ENCODE measurements at places on chromosomes 7 and 10.
A peak's percentile ranks its signal among the peaks of the same experiment; 100 is the strongest.

DNA sequence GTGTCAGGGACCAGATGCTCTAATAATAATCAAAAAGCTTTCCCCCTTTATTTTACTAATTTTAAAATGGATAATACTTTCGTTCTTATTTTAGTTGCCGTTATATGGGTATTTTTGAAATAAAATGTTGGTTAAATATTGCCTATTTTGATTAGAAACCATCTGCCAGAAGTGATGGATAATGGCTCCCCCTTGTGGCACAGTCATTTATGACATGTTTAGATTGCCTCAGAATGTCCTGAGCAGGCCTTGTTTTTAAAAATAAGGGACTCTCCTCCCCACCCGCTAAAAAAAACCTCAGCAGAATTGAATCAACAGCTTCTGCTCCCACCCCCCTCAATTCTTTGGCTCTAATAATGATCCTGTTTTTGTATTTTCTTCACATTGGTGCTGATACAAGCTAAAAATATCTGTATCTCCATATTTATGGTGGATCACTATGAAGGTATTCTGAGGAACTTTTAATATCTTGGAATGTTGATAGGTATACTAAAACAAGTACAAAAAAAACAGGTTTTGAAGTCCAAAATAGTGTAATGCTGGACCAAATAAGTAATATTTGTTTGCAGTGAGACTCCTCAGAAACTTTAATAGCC, 38.8 kb downstream of the TMEM60 start:
- no peak for DNase-seq

GRCh38 chr10:125011926-125012705, 70.2 kb downstream of the ZRANB1 start:
- DNase-seq: peak; percentile 51

- no peak for DNase-seq
Observed at GRCh38 chr10:93806903-93807302, 49.2 kb downstream of the LGI1 start.

DNA sequence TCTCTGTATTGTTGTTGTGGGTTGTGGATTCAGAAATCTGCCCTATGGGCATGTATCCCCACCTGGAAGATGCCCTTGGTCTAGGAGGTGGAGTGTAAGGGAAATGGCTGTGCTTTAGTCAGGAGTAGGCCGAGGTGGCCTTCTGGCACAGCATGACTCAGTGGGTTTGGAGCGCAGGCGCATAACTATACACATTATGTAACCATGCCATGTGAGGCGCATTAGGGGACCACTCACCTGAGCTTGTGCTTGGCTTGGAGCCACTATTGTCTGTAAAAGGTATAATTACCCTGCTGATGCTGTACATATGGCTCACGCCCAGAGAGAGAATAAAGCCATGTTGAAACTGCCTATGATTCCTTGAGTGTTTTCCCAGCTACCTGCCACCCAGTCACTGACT, 20.6 kb upstream of the ADAMTS14 start:
- DNase-seq: no peak

DNA sequence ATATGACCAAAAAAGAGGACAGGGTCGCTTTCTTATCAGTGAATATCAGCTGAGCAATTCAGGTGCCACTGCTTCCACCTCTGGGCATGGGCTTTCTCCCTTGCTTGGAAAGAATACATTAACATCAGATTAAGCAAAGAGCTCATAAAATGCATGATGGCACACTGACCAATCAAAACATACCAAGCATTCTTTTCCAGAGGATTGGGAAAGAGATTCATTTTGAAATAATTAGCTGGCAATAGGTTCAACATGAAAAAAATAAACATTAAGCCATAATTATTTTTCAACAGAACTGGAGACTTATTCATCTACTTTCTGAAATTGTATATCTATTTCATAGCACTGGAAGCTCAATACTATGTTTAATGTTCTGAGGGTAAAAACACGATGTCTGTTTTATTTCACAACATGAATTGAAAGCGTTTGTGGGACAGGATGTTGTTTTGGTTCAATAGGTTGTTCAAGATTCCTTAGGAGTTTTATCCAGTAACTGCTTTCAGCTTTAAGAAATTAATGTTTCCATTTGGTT, 53.2 kb downstream of the TFAM start:
- DNase-seq: no peak

GRCh38 chr10:61760943-61761824, 98.5 kb downstream of the CABCOCO1 start:
- DNase-seq: no peak

DNA sequence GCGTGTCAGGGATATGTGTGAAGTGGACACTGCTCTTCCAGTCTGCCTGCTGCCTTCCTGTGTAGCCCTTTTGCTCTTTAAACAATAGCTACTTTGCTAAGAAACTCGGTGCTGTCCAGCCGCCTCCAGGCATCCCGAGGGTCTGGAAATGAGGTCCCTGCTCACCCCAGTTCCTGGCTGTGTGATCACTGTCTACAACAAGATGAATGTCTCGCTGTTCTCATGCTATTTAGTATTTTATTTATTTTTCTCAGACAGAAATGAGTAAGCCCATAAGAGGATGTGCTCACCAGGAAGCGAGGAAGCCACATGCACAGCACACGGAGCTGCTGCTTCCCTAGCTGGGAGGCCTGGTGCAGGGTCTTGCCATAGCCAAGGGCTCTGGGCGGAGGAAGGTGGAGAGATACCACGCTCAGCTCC, 167.0 kb upstream of the PITRM1 start:
- no peak for DNase-seq

DNA sequence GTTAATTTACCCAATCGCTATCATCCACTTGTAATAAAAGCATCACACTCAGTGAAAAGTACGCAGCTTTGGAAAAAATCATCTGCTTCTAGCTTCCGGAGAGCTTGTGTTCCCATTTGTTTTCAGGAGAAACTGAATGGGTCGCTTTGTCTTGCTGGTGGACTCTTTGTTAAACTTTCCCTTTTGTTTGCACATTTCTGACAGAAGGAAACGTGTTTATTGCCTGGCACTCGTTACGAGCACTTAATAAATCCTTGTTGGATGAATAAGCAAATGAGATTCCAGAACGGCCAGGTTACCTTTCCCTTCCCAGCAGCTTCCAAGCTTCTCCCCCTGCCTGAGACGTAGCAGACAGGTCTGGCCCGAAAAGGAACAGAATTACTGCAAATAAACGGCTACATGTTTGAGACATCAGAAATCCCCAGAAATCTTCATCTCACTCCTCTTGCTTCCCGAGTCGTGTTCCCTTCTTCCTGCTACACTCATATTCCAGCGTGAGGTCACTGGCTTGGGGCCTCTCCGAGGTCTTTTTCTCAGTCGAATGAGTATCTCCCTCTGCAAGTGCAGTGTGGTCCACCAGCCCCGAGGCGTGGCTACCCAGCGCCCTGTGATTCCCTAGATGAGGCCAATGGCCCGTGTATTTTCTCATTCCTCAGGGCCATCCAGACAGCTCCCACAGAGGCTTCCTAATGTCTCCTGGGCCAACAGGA, 167.2 kb downstream of the FRMD4A start:
- DNase-seq: no peak

DNA sequence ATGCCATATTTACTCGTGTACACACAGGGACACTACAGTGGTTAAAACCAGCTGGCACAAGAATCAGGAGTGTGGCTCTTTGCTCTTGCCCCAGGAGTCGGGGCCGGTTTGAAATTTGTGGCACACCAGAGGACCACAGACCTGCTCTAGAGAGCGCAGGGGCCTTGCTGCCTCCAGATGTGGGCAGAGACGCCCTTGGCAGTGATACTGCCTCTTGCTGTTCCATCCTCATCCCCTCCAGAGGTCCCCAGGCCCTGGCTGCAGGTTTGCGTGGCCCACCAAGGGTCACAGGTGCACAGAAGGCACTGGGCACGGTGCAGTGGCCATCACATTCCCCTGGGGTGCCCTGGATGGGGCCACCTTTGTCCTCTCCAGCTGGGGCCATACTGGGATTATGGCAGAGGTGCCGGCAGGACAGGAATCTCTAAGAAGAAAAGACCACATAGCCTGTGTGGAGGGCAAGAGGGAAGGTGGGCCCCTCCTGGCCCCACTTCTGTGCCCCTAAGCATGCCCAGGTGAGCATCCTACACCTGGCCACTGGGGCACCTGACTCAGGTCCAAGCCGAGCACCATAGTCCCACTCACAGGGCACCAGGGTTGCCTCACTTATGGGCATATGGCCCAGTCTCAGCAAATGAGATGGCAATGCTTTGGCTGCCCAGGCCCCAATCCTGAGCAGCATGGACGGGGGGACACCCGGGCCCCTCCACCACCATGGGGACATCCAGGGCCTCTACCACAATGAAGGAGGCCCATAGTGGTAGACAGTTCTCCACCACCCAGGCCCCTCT, 45.6 kb downstream of the FOXL3 start:
- DNase-seq: no peak

DNA sequence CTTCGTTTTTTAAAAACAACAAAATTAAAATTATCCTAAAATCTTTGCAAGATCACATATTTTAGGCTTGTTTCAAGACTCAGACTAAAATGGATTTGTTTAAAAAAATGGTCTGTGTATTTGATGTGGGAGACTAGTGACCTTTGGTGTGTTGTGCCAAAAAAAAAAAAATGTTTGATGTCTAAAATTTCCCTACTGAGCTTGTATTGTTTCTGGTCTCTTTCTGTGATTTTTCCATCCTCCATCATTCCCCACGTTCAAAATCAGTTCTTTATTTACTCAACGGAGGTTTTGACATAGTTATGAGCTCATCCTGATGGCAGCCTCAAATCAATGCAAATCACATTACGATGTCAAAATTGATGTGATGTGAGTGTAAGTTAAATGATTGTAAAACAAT, 326.2 kb downstream of the RNLS start:
- DNase-seq: no peak

DNA sequence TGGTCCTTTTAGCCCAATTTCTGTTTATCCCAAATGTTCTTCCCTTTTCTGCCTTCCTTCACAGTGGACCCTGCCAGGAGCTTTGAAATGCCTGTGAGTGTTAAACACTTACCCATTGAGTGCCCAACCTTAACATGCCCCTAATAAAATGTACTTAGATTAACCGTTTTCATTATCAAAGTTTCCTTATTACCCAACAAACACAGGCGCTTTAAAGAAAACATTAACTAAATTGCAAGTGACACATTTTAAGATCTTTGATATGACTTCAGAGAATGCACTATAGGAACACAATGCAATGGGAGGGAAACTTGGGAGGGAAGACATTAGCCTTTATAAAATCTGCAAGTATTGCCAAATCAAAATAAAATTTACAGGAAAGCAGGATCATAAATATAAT, 177.0 kb downstream of the CFTR start:
- no peak for DNase-seq

DNA sequence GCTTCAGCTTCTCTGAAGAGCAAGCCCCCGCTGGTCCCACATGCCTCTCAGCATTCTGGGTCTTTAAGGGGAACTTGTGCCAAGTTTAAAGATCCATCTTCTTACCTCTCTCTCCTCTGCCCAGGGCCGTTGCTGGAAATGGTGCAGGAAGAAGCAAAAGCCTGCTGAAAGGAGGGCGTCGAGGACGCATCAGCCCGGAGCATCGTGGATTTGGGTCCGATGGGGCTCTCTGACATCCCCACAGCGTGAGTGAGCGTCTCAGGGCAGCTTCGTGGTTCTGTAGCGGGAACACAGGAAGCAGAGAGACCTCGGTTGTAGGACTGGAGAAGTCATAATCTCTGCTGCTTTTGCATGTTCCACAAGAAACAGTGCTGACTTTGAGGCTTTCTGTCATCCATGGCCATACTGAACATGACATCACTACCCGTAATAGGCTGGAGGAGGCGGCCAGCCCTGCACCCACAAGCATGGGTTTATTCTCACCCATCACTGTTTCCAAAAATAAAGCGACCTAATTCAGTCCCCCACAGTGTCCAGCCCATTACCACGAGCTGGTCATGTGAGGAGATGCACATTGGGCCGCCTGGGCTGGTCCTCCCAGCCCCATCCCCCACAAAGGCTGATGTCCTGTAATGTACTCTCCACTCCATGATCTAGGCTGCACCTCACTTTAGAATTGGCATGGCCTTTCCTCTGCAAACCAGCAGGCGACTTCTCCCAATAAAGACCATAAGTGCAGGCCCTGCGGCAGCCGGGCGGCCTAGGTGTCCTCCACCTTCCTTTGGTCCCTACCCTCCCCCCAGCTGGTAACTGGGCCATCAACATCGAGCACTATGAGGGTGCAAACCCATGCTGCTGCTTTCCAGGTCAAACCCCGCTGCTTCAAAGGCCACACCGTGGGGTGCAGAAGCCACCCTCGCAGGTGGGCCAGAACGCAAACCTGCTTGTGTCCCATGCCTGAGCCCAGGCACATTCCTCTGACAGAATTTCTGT, 276.9 kb downstream of the TNS3 start:
- peak; percentile 47 for DNase-seq

- no peak for DNase-seq
Observed at GRCh38 chr7:93429563-93429962, 145.0 kb downstream of the CALCR start.

GRCh38 chr7:78769481-78770101, 683.9 kb downstream of the MAGI2 start:
- no peak for DNase-seq

- DNase-seq: peak; percentile 79
Observed at GRCh38 chr7:149495785-149496641, 1.6 kb downstream of the ZNF746 start.

DNA sequence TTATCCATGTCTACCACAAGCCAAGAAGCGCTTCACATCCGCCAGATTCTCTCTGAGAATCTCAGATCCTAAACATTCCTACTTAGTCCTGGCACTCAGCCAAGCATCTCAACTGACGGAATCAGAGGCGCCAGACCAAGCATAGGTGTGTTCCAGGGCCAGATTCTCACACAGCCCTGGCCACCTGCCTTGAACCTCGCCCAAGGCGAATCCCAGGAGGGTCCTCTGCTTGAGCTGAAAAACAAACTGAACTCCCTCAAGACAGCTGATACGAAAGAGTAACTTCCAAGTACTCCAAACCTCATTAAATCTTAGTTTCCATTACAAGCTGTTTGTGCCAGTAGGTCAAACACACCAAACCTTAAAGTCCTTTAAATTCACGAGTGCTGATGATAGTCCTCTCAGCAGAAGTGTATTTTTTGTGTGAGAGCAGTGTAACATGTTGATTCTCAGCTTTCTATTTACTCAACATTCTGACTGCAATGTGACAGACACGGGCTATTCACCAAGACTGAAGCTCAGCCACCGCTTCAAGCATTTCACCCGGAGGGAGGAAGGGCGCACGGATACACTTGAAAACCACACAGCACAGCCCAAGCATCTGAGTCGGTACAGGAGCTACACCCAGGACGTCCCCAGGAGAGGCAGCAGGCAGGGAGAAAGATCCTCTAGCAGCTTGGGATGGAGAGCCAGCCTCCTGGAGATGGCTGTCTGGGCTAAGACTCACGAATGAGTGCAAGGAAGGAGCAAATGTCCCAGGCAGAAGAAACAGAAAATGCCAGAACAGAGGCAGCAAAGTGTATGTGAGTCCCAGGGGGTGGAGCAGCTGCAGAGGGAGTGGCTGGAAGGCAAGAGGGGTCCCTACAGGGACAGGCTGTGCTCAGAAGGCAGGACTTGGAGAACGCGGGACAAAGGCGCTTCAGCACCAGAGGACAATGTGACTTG, 6.0 kb downstream of the PARD3 start:
- DNase-seq: peak; percentile 42
